Activated CD8-positive, alpha-beta T cell treated with anti-CD3 and anti-CD28 coated beads for 36 hours (primary cell): ENCODE measurements at places on chromosomes 7 and 10. TPM values are rescaled to one million over a fixed set of nuclear protein-coding genes. Genes with fewer than 3 reads are reported as not detected.

- H3K27me3 ChIP-seq = peaks cover 23% of the 10 kb centered on the region
- no peak overlapping the region for H3K4me3 ChIP-seq
- no peak for DNase-seq
- no peaks in the 10 kb centered on the region for H3K36me3 ChIP-seq
Measured at GRCh38 chr10:11724938-11725776, 17.0 kb upstream of the ECHDC3 start.

GRCh38 chr10:58311026-58311425, 23.8 kb upstream of the UBE2D1 start:
- no peaks in the 10 kb centered on the region for H3K36me3 ChIP-seq
- peaks cover 15% of the 10 kb centered on the region for H3K27me3 ChIP-seq
- no peaks in the 10 kb centered on the region for H3K4me1 ChIP-seq
- no peak for DNase-seq
- H3K27ac ChIP-seq = no peak overlapping the region
- H3K4me3 ChIP-seq = no peak overlapping the region

The CDH23 gene
- 2.4 TPM for total RNA-seq

The SMO gene
- 1.7 TPM for total RNA-seq

DNA sequence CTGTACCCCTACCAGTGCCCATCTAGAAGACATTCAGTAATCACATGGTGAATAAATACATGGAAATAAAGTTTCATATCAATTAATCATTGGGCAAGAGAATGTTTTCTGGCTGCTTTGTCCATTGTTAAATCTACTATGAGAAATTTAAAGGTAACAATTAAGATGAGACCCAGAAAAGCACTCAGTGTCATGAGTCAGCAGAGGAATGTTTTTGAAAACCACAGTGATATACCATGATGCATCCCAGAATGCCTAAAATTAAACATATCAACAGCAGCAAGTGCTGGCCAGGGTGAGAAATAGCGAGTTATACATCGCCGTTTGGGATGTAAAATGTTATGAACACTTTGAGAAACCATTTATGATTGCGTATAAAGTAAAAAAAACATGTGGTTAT, 825.3 kb upstream of the C7orf33 start:
- H3K4me3 ChIP-seq = no peak overlapping the region
- no peaks in the 10 kb centered on the region for H3K27me3 ChIP-seq
- DNase-seq = no peak
- no peaks in the 10 kb centered on the region for H3K36me3 ChIP-seq

GRCh38 chr7:85039196-85039923, 147.5 kb downstream of the SEMA3D start:
- no peak for DNase-seq
- H3K4me3 ChIP-seq = no peak overlapping the region
